Adrenal gland (tissue), 19 donors: ENCODE measurements at places on chromosomes 4 and X.
A peak's percentile ranks its signal among the peaks of the same experiment; 100 is the strongest.

DNA sequence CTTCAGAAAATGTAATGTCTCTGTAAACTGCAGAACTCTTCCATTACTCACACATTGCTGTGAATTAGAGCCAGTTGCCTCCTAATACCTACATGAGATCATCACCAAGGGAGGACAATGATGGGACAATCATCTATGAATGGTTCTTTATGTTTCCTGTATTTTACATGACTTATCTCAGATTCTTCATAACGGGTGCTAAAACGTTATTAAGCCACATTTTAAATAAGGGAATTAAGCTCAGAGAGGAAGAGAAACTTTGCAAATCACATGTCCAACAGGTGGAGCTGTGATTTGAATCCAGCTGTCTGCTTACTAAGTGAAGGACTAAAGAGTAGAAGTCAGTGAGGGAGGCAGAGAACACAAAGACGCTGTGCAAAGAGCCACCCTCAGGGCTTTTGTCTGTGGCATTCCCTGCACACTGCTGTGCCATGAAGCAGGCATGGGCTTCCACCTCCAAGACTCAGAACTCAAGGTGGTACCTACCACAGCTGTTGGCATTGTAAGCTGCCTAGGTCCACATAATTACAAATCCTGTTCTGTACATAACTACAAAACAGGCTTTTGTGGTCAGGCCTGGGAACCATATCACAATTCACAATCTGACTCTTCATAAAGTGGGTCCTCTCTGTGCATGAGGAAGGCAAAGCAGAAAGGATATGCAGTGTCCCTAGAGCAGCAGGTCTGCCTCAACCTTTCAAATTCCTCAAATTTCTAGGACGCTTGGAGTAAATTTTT is 12.8 kb downstream of the TBC1D9 start:
- no peak for DNase-seq

DNA sequence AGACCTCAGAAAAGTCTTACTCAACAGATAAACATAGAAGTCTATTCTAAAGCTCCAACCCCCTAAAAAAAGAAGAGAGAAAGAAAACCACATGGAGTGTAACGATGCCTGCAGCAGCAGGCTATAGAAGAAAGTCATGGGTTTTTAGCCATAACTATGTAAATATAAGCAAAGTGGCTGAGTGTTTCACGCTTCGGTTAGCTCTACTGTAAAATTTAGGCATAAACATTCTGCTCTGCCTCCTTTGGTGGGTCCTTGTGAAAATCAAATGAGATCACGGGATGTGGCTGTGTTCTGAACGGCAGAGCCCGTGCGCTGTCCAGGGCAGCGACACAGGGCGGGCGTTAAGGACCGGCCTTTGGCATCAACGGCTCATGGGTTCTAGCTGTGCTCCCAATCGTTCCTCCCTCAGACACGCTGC is 78.4 kb downstream of the IRF2 start:
- DNase-seq: peak; percentile 16

- DNase-seq: no peak
Observed at GRCh38 chr4:111761531-111761930, 383.7 kb upstream of the FAM241A start.

- peak; percentile 44 for DNase-seq
Observed at GRCh38 chr4:3765271-3766035, 732 bp upstream of the ADRA2C start.

DNA sequence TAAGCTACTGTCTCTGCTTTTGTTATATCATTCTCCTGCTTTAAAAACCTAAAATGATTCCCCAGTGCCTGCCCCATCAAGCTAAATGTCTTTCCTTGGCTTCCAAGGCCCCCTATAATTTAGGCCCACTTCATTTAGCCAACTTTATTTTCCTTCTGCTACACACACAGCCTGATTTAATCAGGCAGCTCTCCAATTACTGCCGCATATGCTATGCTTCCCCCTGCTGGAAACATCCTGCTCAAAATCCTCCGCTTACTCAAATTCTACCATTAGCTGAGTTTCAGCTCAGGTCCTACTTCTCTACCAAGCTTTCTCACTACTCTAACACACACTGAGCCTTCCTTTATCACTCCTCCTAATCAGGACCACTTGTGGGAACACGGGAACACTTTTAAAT is 17.0 kb downstream of the LAMP2 start:
- peak; percentile 16 for DNase-seq

DNA sequence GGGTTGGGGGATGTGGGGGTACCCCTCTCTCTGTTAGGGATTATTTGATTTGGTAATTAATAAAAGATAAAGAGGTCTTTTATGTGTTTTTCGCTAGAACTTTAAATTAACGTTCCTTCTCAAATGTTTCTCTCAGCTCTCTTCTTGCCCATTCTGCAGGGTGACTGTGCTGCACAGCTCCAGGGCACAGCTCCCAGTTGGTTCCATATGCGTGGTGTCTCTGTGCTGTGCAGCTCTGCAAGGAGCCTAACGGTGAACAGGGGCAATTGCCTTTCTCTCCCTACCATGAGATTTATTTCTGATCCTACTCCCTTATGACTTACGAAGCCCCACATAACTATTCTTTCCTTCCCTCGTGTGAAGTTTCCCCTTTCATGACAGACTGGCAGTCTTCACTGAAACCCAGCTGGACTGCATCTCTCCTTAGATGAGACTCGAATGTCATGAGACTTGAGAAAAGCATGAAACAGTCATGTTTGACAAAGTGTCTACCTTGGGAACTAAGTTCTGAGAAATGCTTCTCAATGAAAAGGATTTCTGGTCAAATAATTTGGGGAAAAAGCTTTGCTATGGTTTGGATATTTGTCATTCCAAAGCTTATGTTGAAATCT is 50.2 kb upstream of the SPRY1 start:
- no peak for DNase-seq

DNA sequence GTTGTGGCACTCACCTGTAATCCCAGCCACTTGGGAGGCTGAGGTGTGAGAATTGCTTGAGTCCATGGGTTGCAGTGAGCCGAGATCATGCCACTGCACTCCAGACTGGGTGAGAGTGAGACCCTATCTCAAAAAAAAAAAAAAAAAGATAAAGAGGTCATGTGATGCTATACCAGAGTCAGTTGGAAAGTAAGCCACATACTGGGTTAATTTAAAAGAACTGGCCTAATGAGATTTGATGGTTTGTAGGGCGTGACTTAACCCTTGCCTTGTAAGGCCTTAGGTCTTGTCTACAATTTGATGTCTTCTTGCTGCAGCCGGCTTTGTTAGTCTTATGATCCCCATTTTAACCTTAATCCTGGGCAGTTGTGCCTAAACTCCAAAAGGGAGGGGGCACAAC is 5.2 kb downstream of the MGST2 start:
- no peak for DNase-seq

- no peak for DNase-seq
Observed at GRCh38 chr4:89751416-89751815, 85.5 kb downstream of the SNCA start.

GRCh38 chr4:125045311-125045710 is 269.4 kb upstream of the FAT4 start:
- no peak for DNase-seq

GRCh38 chr4:87843936-87844335 is 11.2 kb downstream of the MEPE start:
- no peak for DNase-seq

GRCh38 chr4:56979421-56980072 is 851 bp downstream of the POLR2B start:
- peak; percentile 45 for DNase-seq

- peak; percentile 85 for DNase-seq
Observed at GRCh38 chrX:21932292-21933002, 8.1 kb upstream of the SMS start.

- no peak for DNase-seq
Observed at GRCh38 chrX:14029039-14029424, 660 bp downstream of the GEMIN8 start.

- DNase-seq: no peak
Observed at GRCh38 chrX:30613721-30614120, 36.2 kb upstream of the TASL start.

DNA sequence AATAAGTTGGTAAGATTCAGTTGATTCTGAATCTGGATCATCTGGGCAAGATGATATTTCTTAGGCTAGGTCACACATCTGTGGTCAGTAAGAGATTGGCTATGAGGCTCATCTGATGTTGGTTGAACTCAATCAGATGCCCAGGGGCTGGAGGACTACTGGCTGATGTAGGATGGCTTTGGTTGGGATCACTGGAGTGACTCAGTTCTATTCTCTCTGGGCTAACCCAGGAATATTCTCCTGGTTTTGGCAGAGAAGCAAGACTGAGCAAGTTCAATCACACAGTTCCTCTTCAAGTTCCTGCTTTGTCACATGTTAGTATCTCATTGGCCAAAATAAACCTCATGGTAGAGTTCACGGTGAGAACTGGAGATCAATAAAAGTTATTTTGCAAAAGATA is 902.3 kb upstream of the SLIT2 start:
- no peak for DNase-seq

- no peak for DNase-seq
Observed at GRCh38 chr4:145076469-145076855, 21.5 kb downstream of the ANAPC10 start.

- peak; percentile 79 for DNase-seq
Observed at GRCh38 chr4:4843635-4844291, 15.7 kb upstream of the MSX1 start.

GRCh38 chr4:84441758-84442377 is 57.2 kb downstream of the NKX6-1 start:
- DNase-seq: no peak

DNA sequence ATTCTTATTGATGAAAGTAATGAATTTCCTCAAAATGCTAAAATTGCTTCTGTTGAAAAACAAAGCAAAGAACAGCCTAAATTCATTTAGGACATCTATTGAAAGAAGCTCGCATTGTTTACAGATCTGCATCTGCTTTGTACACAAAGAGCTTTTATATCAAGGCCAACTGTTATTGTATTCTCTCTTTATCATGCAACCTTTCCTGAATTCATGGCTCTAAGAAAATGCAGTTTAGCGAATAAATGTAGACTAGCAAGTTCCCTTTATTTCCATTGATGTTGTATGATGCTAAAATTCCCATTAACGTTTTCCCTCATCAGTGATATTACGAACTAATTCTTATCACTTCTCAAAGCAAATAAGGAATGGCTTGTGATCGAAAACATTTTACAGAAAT is 446.3 kb downstream of the MID1IP1 start:
- no peak for DNase-seq

- no peak for DNase-seq
Observed at GRCh38 chr4:5719350-5720055, 8.5 kb downstream of the EVC start.

GRCh38 chr4:15665753-15666365 is 10.7 kb upstream of the FBXL5 start:
- no peak for DNase-seq

GRCh38 chr4:112633477-112634235 is 3.1 kb downstream of the ZGRF1 start:
- DNase-seq: no peak

- DNase-seq: no peak
Observed at GRCh38 chr4:156738766-156739165, 232.8 kb downstream of the PDGFC start.

GRCh38 chrX:112714357-112714918 is 34.7 kb upstream of the LHFPL1 start:
- DNase-seq: no peak

- no peak for DNase-seq
Observed at GRCh38 chrX:37785569-37785968, 5.7 kb downstream of the CYBB start.

DNA sequence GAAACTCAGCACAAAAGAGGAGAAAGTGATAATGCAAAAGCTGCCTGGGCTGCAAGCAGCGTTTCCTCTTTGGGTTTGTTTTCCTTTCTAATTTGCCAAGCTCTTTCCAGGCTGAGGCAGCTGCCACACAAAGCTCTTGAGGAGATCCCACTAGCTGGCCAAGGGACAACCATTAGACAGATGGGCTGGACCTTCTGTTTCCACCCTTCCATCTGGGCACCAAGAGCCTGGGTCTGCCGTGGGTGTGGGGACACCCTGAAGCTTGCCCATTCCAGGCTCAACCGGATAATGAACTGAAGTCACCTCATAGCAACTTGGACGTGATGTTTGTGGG is 194.6 kb upstream of the C1QTNF7 start:
- DNase-seq: no peak

- no peak for DNase-seq
Observed at GRCh38 chrX:107454302-107454701, 4.8 kb downstream of the FRMPD3 start.

DNA sequence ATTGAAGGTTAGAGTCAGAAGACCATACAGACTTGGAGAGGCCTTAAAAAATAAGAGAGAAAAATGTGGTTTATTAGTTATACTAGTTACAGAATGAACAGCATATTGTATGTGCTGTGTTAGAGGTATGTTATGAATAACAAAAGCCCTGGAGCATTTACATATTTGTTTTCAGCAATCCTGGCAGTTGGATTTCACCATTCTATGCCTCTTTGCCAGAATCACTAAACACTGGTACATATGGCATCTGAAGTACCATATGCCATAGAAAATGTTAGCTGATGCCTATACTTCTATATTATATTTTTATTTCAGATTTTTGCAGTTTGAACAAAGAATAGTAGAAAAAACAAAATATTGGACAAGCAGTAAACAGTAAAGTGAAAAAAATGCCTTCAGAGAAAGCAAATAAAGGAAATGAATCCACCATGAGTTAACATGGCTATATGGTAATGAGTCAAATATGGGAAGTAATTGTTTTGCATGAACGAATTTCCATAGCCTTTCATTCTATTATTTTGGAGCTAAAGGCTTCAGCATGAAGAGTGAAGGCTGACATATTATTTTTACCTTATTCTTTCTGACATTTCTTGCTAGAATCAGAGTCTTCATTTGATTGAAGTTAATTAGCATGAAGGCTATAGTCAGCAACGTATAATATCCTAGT is 41.9 kb upstream of the PRDM8 start:
- DNase-seq: no peak

DNA sequence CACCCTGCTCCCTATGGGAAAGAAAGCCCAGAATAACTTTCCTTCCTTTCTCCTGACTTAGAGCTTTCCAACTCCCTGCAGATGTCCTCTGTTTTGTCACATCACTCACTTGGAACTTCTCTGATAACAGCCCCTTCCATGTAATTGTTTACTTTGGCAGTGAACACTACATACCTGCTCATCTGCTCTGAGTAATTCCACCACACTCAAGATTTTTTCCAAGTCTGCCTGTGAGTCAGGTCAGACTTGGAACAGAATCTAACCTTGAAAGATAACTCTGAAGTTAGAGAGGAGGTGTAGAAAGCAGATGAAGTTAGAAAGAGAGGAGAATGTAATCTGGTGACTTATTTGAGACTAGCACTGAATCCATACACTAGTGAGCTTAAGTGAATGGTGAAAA is 7.4 kb downstream of the MAGEB10 start:
- peak; percentile 3 for DNase-seq
